Nucleus accumbens (tissue), 56 donors: ENCODE measurements at places on chromosomes 1 and 21.

GRCh38 chr1:230231774-230232145, 164.7 kb downstream of the GALNT2 start:
- no peak for DNase-seq

DNA sequence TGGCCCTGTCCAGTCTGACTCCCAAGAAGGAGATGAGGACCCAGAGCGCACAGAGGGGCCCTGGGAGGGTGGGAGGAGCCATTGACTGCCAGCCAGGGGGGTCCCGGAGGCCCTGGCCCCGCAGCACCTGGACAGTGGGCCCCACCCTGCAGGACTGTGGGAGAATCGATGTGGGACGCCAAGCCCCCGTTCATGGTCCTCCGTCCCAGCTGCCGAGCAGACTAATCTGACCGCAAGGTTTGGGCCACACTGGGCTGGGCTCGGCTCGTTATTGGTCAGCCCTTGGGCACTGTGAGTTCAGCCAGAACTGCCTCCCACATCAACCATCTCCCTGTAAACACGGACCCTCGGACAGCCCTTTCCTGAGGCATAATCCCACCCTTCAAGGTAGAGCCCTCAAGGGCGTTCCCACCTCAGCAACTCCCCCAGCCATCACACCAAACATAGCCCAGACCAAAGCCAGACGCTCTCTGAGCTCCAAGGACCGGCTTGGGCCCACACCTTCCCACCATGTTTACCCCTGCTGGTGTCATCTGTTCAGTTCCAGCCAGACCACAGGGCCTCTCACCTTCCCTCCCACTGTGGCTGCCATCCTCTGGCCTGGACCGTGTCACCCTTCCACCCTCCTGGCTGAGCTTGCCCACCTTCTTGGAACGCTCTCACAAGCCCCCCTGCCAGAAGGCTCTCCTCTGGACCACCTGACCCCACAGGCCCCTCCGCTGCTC, 16.2 kb upstream of the POFUT2 start:
- DNase-seq: no peak

DNA sequence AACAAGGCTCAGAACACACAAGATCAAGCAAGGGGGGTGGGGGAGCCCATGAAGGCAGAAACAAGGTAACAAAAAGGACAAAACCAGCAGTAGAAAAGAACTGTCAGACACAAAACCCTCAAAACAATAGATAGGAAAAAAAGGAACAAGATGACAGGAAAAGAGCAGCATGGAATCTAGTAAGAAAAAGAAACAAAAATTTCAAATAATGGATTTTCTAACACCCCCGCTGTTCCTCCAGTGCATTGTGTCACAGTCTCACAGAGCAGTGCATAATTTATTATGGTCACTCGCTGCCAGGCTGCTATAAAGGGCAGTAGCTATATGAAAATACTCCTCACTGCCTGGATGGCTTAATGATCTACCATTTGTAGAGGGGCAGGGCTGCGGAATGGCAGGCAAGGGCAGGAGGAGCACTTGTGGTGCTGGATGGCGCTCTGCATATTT, 567.9 kb downstream of the DPYD start:
- DNase-seq: no peak

DNA sequence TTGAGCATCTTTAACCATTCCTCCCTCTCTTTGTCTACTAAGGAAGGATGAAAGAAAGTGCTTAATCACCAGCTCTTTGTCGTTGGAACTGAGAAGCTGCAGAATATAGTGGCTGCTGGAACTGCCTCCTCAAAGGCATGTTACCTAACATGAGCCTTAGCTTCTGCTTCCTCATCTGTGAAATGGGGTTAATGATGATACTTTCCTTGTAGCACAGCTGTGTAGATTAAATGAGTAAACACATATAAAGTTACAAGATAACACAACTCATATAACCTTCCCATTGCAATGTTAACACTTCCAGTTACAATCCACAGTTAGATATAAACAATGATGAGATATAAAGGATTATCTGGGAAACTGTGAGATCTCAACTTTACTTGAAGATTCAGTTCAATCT, 48.4 kb upstream of the ZNF326 start:
- DNase-seq: no peak

- DNase-seq: no peak
Observed at GRCh38 chr1:215529111-215529510, 38.0 kb upstream of the KCTD3 start.

- DNase-seq: no peak
Observed at GRCh38 chr1:164673584-164674214, 114.7 kb downstream of the PBX1 start.

DNA sequence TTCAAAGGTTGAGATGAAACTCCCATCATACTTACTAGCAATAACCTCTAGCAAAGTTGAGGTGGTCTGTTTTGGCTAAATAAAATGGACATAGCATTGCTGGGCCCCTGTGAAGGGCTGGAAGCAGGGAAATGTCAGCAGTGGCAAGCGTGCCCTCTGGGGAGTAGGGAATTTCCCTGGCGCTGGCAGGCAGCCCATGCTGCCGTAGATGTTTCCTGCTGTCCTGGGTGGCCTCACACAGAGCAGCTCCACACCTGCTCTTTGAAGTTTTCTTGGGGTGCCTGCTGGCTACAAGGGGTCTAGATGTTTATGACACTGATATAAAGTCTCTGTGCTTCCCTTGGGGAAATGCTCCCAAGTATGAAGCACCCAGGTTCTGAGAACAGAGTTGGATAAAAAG, 30.2 kb downstream of the ADARB1 start:
- no peak for DNase-seq

DNA sequence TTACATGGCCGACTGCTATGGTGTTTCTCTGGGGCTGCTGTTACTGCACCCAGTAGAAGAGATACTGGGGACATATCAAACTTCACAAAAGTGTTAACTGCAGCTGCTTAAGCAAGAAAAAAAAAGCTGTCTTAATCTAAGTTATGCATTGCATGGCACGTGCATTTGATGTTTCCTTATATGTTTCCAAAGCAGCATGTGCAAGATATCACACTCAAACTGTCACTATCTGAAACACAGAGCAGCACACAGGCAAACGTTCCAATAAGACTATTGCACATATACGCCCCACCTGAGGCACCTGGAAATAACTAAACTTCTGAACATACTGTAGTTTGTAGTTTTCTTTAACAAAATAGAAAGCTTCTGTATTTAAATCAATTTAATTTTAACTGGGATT, 671.4 kb upstream of the ADGRL2 start:
- no peak for DNase-seq
